ENCODE measurements at places on chromosomes 12 and 14.

- no peak for DNase-seq
These were observed 2.6 kb downstream of the NT5DC3 start for GRCh38 chr12:103838254-103838914.

GRCh38 chr14:24845851-24846250, 204.1 kb downstream of the STXBP6 start:
- no peak for DNase-seq

DNA sequence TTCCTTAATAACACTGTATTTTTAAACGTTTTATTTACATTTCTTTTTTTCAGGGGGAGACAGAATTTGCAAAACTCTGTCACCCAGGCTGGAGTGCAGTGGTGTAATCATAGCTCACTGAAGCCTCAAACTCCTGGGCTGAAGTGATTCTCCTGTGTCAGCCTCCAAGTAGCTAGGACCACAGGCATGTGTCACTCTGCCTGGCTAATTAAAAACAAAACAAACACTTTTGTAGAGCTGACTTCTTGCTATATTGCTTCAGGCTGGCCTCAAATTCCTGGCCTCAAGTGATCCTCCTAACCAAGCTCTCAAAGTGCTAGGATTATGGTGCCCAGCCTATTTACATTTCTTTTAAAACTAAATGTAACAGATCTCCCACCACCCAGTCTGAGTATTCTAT, 12.7 kb downstream of the CPSF6 start:
- no peak for DNase-seq

DNA sequence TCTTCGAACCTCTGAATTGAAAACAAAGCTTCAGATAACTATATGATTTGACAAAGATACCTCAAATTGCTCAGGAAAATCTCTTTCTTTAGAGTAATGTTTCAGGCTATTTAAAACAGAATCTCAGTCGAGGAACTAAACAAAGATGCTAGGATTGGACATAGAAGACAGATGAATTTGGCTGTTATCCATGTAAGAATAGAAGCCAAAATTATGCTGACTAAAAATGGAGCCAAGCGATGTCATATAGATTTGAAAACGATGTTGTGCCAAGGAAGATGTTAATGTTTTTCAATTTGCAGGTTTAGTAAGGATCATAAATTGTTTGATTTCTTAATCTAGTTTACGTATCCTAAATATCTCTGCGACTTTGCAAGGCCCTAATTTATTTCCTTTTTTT, 295.9 kb downstream of the FOXG1 start:
- no peak for DNase-seq

DNA sequence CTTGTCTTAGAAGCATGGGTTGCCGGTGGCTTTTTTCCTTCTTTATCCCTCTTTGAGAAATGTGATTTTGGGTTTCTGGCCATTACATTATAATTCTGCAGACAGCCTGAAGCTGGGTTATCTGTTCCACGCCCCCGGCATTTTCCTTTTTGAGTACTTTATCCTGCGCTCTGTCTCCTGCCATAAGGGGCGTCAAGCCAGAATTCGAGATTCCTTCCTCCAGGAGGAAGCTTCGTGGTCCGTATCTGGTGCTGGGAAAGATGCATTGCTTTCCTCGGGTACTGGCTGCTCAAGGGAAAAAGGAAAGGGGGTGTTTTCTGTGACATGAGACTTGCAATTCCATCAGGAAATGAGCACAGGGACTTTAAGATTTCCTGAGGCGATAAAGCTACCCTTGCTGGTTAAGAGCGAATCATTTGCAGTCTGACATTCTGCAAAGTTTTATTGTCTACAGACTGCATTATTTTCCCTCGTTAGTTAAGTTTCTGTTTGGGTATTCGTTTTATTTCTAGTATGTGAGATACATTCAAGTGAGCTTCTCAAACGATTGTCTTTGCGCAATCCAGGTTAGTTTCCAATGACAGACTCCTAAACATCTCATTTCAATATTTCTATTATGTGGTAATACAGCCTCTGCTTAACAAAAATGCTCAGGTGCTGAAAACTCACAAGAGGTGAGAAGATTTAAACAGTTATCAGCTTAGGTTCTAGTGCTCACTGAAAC, 694 bp downstream of the AKAP5 start:
- DNase-seq: no peak

DNA sequence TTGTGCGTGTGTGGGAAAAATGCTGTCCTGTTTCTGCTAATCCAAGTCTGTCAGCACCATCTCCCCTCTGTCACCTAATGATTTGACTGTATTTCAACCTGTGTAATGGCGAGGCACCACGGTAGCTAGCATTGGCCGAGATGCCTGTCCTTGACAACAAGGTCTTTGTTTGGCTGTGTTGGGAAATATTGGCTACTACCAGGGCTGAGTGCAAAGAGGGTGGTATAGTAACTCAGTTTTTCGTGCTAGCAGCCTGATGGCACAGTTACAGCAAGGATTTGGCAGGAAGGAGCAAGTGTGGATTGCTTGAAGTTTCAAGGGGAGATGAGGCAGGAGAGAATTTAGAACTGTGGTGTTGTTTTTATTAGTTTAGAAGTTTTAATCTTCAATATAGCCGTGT, 440.3 kb upstream of the RGS6 start:
- no peak for DNase-seq

DNA sequence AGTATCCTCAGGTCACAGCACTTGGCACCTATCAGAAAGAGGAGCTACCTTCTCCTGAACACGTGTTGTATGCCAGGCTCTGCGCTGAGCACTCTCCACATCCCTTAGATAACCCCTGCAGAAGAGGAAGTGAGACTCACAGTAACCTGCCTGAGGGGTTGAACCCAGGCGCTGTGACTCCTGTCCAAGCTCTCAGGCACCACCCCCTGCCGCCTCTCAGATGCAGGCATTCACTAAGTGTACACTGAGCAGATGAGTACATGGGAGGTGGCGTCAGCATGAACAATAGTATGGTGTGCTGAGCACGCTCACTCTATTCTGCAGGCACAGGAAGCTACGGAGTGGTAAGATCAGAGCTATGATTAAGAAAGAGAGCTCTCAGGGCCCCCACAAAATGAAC, 21.0 kb upstream of the RIC8B start:
- peak; percentile 22 for DNase-seq

- DNase-seq: peak; percentile 4
These were observed 47.8 kb upstream of the MED13L start for GRCh38 chr12:116325336-116325664.

GRCh38 chr12:110686294-110686903, 2.5 kb downstream of the HVCN1 start:
- no peak for DNase-seq

DNA sequence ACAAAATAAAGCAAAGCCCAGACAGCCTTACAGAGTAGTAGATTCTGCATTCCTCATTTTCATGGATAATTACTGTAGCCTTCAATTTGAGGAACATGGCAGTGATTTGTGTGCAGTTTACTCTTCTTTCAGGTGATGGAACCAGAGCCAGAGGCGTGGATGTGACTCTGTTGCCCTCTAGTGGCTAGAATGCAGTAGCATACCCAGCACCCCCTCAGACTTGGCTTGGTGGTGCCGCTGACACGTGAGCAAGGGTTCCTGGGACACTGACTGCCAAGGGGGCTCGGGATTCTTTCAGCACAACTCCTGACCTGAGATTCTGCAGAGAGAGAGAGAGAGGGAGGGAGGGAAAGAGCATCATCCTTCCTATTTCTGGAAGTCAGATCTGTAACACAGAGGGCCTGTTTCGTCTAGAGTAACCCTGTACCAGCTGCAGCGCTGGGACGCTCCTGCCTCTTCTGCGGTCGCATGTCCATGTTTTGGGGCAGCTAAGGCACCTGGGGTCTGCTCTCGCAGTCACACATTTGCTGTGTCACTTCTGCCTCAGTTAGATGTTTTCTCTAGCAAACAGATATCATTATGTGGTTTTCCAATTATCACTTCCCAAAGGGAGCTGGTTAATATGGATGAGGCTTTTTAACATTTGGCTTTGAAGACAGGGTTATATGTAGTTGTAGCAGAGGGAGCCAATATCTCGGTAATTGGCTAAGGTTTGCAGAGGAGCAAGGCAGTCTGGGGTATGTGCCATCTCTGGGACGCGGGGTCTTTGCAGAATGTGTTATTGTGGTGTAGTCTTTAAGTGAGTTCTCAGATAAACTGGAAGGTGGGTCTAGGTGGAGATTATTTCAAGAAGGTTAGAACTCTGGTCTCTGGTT, 428.1 kb downstream of the NRXN3 start:
- no peak for DNase-seq

GRCh38 chr14:99838639-99839134, 45.5 kb downstream of the EML1 start:
- DNase-seq: no peak
